ENCODE measurements at places on chromosomes 3 and 15. TPM values are rescaled to one million over a fixed set of nuclear protein-coding genes. Genes with fewer than 3 reads are reported as not detected.

DNA sequence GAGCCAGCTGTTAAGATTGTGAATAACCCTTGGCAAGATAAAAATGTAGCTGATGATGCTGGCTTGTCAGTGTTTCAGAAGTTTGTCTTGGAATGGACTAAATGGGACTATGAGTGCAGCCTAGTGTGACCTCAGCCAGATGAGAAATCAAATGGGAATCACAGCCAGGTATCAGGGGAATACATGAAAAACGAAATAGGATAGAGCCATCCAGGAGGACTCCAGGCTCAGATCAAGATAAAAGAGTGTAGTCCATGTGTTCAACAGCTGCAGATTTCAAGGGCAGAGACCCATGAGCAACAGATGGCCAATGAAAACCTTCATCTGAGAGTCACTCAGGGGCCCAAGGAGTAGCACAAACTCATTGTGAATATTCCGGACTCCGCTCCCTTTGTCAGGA lies 1080.9 kb upstream of the CADM2 start:
- no peaks in the 10 kb centered on the region for H3K27me3 ChIP-seq
- DNase-seq = no peak
- no peak overlapping the region for H3K4me3 ChIP-seq
- no peaks in the 10 kb centered on the region for H3K36me3 ChIP-seq
- no peaks in the 10 kb centered on the region for H3K4me1 ChIP-seq
- no peak overlapping the region for H3K27ac ChIP-seq

GRCh38 chr15:40088929-40089755 lies 19.5 kb downstream of the BMF start:
- peaks cover 64% of the 10 kb centered on the region for H3K4me1 ChIP-seq
- H3K4me3 ChIP-seq = peak overlapping the region; percentile 15
- no peak for DNase-seq
- peaks cover 13% of the 10 kb centered on the region for H3K36me3 ChIP-seq

DNA sequence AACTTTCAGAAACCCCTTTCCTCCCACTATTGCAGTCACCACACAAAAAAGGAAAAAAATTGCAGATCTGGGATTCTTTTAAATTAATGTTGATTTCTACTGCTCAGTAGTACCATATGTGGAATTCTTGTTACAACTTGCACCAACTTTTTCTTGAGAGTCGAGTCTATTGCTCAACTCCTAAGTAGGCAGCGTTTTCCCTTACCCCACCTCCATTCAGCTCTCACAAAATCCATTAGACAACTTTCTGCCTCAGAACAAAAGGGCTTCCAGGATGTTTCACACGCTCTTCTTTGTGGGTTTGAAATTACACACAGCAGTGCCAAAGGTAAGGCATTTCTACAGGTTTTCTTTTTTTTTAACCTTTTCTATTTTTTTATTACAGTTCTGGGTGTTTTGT lies 179.5 kb downstream of the ANXA2 start:
- H3K36me3 ChIP-seq = no peaks in the 10 kb centered on the region
- H3K4me1 ChIP-seq = no peaks in the 10 kb centered on the region
- H3K4me3 ChIP-seq = no peak overlapping the region
- H3K27me3 ChIP-seq = no peaks in the 10 kb centered on the region

- no peak overlapping the region for H3K4me3 ChIP-seq
- no peak for DNase-seq
- no peaks in the 10 kb centered on the region for H3K36me3 ChIP-seq
- no peaks in the 10 kb centered on the region for H3K27me3 ChIP-seq
Measured at GRCh38 chr3:159669766-159670165, 318.9 kb upstream of the IL12A start.

GRCh38 chr3:172853921-172854666 lies 103.6 kb downstream of the ECT2 start:
- H3K36me3 ChIP-seq = no peaks in the 10 kb centered on the region
- no peaks in the 10 kb centered on the region for H3K27me3 ChIP-seq
- peaks cover 17% of the 10 kb centered on the region for H3K4me1 ChIP-seq
- H3K4me3 ChIP-seq = peak overlapping the region; percentile 44

- H3K27me3 ChIP-seq = no peaks in the 10 kb centered on the region
- no peaks in the 10 kb centered on the region for H3K36me3 ChIP-seq
- no peak overlapping the region for H3K27ac ChIP-seq
Measured at GRCh38 chr3:63918321-63918720, 6.1 kb upstream of the SCAANT1 start.

DNA sequence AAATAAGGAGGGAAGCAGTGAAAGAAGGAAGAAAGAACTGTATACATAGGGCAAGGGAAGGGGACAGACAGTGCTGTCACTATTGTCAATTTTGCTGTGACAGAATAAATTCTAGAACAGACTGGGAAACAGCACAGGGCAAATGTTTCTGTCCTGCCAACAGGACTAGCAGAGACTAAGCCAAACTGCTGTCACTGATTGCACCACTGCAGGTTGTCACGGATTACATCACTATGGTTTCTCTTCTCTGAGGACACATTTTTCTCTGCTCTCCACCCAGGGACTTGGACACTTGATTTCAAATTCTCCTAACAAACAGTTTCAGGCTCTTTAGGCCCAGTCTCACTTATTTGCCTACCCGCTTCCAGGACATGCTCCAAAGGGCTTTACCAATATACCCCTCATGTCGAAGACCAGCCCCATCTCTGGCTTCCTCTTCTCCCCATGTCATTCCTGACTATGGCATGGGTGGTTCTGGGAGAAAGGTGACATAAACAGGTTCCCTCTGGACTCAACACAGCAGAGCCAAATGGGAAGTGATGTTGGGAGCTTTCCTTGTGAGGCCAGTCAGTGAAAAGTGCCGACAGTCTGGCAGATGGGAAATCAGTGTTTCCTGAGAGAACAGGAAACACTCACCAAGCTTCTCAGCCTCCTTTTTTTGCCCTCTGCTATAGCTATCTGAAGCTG lies 70.2 kb upstream of the ST3GAL6 start:
- H3K36me3 ChIP-seq = no peaks in the 10 kb centered on the region
- H3K27ac ChIP-seq = no peak overlapping the region
- no peaks in the 10 kb centered on the region for H3K27me3 ChIP-seq
- H3K4me1 ChIP-seq = no peaks in the 10 kb centered on the region
- H3K4me3 ChIP-seq = no peak overlapping the region

DNA sequence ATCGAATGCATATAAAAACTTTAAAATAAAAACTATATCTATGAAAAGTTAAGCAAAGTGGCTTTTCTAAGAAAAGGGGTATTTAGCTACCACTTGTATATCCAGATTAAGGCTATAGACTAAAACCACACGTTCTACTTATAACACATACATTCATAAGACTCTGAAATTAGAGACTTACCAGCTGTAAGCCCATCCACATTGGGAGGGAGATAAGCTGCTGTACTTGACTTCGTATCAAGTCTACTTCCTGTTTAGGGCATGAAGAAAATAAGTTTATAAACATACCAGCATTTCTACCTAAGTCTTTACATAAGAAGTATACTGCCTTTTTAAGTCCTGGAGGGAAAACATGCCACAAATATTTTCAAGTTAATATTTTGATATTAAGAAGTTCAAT lies 27.7 kb downstream of the AQR start:
- H3K4me3 ChIP-seq = no peak overlapping the region
- no peaks in the 10 kb centered on the region for H3K27me3 ChIP-seq
- DNase-seq = no peak
- peaks cover 55% of the 10 kb centered on the region for H3K36me3 ChIP-seq
- H3K27ac ChIP-seq = no peak overlapping the region
- H3K4me1 ChIP-seq = no peaks in the 10 kb centered on the region

The ZDHHC23 gene
- 14.1 TPM for total RNA-seq

The CDHR4 gene
- 0.50 TPM for total RNA-seq
